ENCODE measurements at places on chromosomes 1 and 21.

- DNase-seq = peak; percentile 6
Measured at GRCh38 chr1:61612602-61613001, 112.3 kb downstream of the TM2D1 start.

- DNase-seq = no peak
Measured at GRCh38 chr21:42649122-42650032, 4.0 kb upstream of the PDE9A start.

DNA sequence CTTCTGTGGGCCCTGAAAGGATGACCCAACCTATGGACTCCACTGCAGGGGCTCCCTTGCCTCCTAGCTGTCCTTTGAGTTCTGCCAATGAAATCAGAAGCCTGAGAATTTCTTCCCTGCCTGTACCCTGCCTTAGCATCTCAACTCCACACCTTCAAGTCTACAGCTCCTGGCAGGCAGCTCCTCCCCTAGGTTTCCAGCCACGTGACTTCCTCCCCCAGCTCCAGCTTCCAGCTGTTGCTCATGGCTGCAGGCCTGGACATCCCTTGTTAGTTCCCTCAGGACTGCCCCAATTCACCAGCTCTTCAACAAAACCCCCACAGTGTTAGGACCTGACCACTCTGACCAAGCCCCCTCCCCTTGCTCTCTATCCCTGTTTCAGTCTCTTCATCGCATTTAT is 2.4 kb downstream of the RCAN1 start:
- DNase-seq = no peak

DNA sequence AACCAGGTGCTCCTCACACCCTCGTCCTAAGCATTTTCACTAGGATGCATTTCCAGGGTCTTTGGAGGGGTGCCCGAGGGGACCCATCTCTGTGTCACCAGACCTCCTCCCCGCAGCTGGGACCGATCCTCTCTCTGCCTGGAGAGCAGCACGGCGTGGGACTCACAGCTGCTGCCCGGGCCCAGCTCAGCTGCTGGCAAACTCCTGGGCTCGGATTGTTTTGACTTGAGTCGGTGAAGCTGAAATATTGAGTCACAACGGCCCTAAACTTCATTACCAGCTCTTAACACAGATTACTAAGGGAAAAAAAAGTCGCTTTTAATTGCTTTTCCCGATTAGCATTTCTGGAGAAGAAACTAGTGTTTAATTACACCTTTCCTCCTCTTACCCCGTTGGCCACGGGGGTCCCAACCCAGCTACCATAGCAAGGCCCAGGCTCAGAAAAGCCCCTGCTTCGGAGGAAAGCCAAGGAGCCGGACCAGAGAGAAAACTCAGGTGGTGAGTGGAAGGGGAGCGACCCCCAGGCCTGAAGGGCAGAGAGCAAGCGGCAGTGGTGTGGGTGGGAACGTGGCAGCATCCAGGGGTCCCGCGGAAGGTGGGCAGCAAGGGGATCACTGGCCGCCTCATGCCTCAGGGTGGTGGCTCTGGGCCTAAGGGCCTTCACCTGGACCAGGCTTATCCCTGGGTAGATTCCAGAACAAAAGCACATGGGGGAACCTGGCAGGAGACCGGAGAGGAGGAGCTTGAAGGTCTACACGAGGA is 41.7 kb downstream of the CASZ1 start:
- DNase-seq = no peak

DNA sequence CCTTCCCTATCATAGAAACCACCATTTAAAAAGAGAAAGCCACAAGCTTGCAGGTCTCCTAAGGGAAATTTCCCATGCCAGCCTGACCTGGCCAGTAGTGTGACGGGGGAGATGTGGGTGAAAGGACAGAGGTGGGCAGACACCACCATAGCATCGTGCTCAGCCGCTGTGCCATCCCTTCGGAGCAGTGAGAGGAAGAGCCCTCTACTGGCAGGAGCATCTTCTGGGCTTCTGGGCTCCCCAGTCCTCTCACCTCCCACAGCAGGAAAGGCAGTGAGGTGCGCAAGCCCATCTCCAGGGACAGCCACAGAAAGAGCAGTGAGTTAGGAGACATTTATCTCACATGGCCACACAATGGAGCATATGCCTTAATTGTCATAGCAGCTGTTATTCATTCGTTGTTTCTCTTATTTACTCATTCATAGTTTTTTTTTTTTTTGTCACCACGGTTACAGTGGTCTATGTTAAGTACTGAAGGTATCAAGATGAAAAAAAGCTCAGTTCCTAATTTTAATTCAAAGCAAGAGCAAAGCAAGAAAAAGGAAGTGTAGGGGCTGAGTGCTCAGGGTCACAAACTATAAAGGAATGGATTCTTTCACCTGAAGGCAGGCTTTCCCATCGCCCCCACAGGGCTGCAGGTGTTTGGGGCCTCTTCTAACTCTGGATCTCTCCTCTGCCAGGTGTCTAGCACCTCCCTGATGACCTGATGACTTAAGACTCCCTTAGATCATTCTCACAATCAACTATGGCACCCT is 48.8 kb upstream of the CAMK1G start:
- DNase-seq = no peak

DNA sequence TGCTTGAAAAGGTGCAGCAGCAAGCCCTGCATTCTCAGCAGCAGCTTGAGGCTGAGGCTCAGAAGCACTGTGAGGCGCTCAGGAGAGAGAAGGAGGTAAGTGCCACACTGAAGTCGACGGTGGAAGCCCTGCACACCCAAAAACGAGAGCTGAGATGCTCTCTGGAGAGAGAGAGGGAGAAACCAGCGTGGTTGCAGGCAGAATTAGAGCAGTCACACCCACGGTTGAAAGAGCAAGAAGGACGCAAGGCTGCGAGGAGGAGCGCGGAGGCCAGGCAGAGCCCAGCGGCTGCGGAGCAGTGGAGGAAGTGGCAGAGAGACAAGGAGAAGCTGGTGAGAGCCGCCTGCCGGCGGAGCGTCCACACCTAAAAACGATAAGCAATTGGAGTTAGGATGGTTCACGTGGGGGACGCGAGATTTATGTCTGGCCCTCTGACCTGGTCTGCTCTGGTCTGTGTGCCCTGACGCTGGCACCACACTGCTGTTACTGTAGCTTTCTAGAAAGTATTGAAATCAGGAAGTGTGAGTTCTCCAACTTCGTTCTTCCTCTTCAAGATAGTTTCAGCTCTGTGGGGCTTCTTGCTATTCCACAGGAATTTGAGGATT is 26.7 kb upstream of the DIP2A start:
- DNase-seq = no peak

GRCh38 chr1:237282208-237282783 is 240.3 kb downstream of the RYR2 start:
- DNase-seq = no peak

DNA sequence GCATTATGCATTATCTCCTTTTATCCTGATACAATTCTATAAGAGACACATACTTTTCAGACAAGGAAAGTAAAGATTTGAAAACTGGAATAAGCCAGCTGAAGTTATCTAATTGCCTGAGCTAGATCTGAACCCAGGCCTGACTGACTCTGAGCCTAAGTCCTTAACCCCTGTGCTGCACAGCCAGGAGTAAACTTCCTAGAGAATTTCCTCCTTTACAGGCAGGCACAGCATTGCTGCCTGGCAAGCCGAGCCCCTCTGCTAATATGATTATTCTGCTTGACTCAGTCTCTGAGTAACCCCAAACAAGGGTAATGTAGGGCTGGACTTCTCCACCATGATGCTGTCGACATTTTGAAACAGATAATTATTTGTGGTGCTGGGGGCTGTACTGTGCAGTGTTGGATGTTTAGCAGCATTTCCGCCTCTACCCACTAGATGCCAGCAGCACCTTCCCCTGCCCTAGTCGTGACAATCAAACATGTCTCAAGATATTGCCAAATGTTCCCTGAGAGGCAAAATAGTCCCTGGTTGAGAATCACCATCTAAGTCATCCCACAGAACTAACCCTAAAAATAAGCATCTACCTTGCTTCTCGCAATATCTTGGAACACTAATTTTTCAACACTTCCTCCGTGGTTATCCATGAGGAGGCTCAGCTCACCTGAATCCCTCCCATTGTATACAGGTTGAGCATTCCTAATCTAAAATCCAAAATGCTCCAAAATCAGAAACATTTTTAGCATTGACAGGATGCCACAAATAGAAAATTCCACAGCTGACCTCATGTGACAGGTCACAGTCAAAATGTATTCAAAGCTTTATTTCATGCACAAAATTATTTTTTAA is 18.5 kb downstream of the CAMK1G start:
- peak; percentile 43 for DNase-seq

DNA sequence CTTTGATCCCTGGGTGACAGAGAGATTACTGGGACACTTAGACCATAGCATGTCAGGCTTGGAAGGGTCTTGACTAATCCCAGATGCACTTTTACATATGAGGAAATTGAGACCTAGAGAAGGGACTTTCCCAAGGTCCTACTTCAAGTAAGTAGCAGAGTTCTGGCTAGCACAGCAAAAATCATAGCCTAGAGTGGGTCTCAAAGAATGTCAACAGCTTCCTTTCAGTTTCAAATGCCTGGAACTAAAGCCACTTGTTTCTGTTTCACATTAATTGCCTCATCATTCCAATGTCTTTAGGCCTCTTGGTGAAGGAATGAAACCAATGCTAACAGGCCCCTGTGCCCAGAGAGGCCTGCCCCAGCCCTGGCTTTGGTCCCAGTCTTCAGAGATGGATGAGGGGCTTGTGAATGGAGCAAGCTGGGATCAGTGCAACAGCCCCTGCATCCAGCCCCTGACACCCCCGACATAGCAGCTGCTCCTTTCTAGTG is 26.6 kb downstream of the ATF3 start:
- DNase-seq = peak; percentile 67

DNA sequence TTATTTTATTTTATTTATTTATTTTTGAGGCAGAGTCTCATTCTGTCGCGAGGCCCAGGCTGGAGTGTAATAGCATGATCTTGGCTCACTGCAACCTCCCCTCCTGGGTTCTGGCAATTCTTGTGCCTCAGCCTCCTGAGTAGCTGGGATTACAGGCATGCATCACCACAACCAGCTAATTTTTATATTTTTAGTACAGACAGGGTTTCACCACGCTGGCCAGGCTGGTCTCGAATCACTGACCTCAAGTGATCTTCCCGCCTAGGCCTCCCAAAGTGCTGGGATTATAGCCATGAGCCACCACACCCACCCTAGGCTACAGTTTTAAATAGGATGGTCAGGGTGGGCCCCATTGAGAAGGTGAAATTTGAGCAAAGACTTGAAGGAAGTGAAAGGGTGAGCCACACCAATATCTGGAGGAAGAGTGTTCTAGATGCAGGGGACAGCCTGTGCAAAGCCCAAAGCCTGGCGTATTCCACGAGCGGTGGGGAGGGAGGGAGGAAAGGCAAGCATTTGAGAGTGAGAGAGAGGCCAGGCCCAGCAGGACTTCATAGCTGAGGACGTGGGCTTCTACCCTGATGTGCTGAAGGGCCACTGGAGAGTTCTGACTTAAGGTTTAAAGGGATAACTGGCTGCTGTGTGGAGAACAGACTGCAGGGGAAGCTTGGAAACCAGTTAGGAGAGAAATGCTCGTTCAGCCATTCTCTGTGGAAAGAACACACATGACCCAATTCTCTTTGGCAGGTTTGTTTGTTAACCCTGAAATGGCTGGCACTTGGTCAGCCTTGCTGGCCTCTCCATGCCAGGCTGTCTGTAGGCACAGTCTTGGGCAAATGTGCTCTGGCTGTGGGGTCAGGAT is 62.6 kb upstream of the FAM20B start:
- no peak for DNase-seq
